ENCODE measurements at places on chromosomes 4 and X. TPM values are rescaled to one million over a fixed set of nuclear protein-coding genes. Genes with fewer than 3 reads are reported as not detected.

GAGE12H gene
- not detected for total RNA-seq

ZNF630 gene
- not detected for total RNA-seq

USP26 gene
- 20.9 TPM for total RNA-seq

EDNRA gene
- 15.0 TPM for total RNA-seq

MGARP gene
- total RNA-seq = not detected

DNA sequence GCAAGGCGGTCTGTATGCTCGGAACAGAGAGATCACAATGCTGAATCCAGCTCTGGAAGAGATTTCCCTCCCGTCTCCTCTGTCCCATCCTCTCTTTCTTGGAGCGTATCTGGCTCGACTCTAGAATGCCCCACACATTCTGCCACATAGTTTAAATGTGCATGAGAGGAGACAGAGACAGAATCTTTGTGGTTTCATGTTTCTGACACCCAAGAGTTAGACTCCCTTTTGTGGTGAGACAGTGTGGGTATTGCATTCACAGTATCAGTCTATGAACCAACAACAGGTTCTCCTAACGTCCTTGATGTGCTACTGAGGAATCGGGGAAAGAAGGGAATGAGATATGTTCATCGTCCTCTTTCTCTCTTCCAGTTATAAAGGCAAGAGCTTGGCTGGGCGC is 25.3 kb downstream of the FAM47E start:
- DNase-seq = no peak

DNA sequence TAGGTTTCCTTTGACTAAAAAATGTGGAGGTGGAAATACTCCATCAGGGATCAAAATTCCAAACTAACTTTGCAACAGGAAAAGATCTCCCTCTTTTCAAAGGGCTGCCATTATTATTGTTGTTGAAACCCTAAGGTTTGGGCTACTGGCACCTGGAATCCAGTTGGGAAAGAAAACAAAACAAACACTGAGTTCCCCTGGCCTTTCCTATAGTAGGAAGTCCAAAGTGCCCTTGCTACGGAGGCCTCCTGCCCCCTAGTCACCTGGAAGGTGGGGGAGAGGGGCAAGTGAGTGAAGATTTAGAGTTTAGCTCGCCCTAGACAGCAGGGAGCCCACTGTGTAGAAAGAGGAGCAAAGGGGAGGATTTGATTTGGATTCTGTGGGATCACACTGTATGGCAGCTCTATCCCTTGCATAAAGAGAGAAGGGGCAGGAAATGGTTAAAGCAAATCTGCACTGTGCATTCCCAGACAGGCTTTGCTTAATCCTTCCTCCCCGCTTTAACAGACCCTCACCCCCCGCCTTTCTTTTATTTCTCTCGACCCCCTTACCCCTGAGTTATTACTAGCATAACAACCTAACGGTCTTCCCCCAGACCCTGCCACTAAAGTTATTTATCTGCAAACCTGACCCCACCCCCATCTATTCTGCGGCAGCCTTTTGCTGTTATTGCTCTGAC is 627 bp upstream of the FAT4 start:
- peak; percentile 7 for DNase-seq

DNA sequence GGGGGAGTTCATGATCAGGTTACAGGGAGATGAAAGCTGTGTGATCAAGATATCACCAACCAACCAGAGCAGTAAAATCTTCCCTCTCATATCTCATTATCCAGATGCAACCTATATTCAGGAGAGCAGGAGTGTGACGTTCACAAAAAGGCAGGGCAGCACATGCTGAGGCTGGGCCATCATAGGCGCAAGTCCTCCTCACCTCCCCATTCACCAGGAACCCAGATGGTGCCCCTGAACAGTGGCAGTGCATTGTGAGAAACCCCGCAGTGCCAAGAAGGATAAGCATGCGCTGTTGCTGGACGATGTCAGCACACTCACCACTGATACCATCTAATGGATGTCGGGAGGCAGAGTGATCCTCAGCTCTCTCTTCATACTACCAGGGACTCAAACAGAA is 170.9 kb downstream of the COL25A1 start:
- DNase-seq = no peak

GRCh38 chrX:129808829-129809796 is 29.4 kb downstream of the SASH3 start:
- peak; percentile 47 for DNase-seq

GRCh38 chr4:183392377-183392776 is 52.1 kb upstream of the CDKN2AIP start:
- DNase-seq = no peak

DNA sequence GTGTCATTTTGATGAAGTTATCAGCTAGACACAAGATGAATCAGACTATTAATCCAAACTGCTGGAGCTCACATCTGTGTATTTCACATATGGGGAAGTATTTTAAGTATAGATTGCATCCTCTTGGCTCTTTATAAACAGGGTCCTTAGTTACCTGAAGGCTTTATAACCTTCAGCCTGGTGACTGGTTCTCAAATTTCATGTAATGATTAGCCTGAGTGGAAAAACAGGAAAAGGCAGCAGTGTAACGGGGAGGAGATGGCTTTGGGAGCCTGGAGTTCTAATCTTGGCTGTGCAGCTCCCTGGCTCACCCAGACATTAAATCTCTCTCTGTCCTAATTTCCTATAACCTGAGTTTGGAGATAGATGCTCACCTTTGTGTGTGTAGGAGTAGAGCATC is 103.8 kb upstream of the HPF1 start:
- no peak for DNase-seq

DNA sequence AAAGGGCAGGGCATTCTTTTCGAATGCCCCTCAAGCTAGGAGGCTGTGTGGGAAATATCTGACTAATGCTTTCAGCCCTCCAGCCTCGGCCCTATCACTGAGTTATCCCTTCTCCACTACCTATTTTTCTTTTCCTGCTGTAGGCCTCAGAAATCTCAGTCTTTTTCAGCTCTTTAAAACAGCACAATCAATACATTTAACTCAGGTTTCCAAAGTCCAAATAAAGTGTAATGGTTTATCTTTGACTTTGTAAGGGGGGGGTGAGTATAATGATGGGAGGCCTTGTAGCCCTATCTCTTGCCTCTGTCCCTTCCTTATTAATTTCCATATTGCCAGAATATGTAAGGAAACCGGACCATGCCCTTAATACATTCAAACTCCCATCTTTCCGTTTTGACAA is 1.6 kb upstream of the WNK3 start:
- no peak for DNase-seq

GRCh38 chr4:76658231-76659102 is 223.4 kb downstream of the SHROOM3 start:
- peak; percentile 78 for DNase-seq

GRCh38 chr4:38279650-38280322 is 319.6 kb downstream of the PTTG2 start:
- DNase-seq = no peak

DNA sequence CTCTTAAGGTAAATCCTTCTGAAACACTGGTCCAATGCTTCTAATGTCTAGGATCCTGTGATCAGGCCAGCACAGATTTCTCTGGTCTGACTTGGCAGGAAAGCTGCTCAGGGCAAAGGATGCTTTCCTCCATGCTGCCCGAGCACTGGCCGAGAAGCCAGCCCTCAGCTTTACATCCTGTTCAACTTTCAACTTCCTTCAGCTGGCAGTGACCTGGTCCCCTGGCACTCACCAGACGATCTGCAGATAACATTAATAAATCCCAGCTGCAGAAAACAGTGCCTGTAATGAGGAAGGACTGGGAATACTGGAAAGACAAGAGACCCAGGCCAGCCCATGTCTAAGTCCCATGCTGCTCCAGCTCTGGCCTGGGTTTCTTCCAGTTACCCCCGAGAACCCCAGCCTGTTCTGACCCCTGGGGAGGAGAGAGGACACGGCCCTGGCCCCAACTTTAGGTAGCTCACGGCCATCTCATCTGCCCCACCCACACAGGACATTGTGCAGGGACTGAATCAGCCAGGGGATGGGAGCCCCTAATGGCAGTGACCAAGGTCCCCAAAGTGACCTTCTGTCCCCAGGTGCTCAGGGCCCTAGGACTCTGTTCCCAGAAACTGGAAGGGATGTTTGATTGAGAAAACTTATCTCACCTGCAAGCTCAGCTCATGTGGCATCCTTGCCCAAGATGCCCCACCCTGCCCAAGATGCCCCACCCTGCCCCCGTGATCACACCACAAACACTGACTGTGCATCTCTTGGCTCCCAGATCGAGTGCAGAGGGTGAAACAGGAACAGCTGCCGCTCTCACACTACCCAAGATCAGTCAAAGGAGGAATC is 28.0 kb downstream of the JAKMIP1 start:
- DNase-seq = no peak

DNA sequence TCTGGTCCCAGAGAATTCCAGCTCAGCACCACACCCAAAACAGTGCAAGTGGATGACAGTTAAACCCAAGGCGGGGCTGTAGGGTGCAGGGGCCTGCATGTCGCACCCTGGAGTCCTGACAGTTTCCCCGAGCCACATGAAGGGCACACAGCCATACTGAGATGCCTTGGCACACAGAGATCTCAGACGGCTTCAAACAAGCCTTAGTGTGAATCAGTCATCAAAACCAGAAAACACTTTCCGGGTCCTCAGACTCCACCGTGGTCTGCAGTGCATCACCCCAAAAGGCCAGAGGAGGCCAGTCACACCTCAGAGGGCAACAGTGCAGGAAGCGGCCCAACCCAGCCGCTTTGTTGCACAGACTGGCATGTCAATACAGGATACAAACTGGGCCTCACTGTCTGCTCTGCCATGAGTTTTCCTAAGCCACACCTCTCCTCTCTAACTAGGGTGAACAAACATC is 64.6 kb upstream of the ENPP6 start:
- no peak for DNase-seq

DNA sequence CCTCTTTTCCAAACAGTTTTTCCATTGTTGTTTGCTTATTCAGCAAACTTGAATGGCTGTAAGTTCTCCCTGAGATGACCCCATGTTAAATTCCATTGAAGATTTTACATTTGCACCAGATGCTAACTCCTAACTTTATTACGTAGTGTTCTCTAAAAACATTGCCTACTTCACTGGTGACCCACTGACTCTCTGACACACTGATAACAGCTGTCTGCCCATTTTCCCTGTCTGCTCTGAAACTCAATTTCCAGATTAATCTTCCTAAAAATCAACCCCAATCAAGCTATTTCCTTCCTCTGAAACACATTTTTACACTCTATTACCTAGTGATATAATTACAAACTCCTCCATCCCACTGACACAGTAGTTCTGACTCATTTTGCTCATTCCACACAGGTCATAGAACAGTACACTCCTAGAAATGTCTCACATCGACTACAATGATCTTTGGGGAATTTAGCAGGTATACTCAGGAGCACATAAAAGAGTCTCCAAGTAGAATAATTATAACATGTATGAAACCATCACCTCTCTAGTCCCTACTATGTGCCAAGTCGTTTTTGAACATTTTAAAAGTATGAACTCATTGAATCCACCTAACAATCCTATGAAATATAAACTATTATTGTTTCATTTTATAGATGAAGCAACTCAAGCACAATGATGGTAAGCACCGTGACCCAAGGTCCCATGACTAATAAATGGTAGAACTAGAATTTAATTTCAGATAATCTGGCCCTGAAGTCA is 210.9 kb downstream of the SLIT2 start:
- peak; percentile 14 for DNase-seq

GRCh38 chrX:368811-369562 is 17.7 kb downstream of the PPP2R3B start:
- no peak for DNase-seq

DNA sequence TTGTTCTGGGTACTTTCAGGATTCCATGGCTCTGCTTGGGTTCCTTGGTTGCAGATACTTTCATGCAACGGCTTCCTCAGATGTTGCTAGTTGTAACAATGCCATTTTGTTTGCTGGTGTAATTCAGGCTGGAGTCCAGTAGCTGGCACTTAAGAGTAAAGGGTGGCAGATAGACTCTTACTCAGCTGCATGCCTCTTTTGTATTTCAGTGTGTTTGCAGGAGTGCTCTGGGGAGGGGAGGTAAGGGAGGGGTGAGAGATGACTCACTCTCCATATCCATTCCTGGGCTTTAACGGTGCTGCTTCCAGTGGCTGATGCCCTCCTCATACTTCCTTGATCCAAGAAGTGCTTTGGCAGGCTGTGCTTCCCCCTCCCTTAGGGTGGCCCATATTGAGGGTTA is 155.2 kb downstream of the ZNF330 start:
- peak; percentile 95 for DNase-seq

DNA sequence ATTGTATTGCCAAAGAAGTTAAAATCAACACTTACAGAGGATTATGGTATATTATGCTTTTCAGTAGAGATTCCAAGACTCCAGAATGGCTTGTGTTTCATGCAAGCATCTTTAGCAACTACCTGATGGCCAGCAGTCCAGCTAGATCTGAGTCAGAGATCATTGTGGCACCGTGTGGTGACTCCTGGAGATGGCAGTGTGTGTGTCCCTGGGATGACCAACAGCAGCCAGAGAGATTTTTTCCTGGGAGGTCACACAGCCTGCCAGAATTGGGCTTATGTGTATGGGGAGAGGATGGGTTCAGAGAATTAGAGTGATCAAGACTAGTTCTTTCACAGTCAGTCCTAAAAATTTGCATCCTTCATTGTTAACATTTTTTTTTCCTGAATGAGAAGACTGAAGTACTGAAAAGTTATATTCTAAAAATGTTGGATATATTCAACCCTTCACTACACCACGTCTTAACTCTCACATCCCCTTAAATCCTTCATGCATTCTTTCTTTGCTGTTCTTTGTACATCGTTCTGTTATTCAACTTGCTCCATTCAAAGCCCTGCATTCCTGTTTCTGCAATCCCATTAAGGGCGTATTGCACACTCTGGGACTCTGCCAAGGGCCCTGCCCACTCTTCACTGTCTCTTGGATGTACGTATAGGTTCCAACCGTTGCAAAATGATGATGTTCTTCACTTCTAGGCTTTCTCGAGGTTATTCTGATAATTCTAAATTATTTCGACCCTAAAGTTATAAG is 12.4 kb downstream of the TENM3 start:
- DNase-seq = peak; percentile 9

DNA sequence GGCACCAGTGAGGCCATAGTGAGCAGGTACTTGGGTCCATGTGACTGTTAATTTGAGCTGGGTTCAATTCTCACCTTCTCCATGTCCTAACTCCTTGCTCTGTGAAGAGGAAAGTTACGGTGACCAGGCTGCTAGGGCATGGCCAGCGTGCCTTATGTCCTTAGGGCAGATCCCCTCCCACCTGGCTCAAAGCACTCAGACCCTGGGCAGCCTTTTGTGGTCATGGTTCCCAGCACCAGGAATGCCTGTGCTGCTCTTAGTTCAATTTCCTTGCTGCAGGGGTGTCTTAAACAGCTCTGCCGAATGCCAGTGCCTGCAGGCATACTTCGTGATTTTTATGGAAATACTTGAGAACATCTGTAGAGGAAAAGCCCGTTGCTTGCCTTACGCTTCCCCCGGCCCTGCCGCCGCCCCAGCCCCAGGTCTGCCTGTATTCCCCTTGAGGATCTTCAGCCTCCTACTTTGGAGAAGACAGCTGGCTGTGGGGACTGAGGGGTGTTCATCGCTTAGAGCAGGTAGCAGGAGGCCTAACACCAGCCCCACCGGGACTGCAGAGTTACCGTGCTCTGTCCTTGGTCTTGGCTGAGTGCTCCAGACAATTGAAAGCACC is 3.1 kb upstream of the CDK16 start:
- DNase-seq = no peak

DNA sequence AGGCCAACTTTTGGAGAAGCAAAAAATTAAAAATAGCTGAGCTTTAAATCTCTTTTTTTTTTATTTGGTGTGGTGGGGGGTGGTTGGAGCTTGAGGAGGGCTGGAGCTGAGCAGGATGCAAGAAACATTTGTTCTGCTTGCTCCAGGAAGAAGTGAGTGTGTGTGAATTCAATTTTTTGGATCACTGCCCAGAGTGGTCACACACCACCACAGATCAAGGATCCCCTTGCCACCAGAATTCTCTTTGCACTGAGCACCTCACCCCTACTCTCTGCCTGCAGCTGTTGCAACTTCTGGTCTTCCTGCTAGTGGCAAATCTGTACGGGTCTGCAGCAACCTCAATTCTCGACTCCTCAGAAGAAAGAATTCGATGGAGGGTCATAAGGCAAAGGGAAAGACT is 19.9 kb upstream of the PLP1 start:
- peak; percentile 17 for DNase-seq

Measured in HT1080 (cell line).